H54 (cell line): ENCODE measurements at places on chromosomes 16 and 17.

- no peak for DNase-seq
Measured at GRCh38 chr16:10154389-10154788, 27.8 kb downstream of the GRIN2A start.

GRCh38 chr17:10620823-10621222 is 36.3 kb downstream of the MYH3 start:
- DNase-seq = no peak

DNA sequence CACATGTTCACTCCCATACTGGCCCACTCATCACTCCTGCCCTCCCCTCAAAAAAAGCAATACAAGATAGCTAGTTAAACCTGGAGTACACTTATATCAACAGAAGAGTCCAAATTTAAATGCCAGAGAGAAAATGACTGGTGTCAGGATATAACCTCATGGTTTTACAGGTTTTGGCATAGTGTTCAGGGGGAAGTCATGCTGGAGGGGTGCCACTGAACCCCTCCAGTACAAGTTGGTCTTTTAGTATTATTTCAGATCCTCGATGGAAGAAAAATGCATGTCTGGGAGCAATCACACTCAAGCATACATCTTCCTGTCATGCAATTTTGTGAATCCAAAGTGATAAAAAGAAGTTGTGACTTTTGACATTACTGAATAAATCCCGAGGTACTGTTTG is 10.5 kb downstream of the NACA2 start:
- no peak for DNase-seq

DNA sequence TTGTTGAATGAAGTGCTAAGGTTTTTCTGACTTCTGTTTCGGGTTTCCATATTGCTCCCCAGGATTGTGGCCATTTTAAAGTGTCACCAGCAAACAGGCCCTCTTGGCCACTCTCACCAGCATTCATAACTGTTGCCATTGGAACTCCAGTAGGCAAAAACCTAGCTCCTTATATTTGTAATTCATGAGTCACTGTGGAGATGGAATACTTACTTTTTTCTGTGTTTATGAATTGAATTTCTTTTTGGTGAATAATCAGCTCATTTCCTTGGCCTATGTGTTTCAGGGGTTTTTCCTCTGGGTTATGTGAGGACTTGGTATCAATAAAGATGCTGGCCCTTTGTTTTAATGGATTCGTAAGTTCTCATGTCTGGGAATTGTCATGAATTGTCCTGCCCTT is 255.1 kb downstream of the SNX29 start:
- DNase-seq = peak; percentile 32

DNA sequence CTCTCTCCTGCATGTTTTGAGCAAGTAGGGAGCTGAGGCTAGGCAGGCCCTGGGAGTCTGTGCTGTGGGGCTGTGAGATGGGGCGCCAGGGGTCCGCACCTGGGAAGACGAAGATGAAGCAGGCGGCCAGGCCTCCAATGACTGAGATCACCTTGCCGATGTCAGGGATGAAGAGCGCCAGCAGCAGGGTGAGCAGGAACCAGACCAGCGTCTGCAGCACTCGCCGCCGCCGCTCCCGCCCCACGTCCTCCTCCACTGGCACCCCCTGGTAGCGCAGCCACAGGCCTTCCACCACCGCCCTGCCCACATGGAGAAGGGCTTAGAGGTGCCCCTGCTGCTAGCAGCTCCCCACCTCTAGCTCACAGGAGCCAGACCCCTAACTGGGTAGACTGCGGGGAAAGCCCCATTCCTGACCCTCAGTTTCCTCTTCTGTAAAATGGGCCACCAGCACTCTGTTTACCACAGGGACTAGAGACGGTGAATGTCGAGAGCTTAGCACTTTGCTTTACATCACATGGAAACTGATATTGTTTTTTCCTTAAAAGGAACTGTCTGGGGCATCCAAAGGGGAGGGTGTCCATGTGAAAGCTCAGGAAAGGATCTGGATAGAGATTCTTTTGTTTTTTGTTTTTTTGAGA is 13.5 kb downstream of the SLC38A7 start:
- no peak for DNase-seq
